ENCODE measurements at places on chromosomes 6 and 20.

GRCh38 chr6:123380257-123380656 is 256.5 kb downstream of the TRDN start:
- DNase-seq = no peak

GRCh38 chr20:58287638-58288037 is 21.9 kb upstream of the RAB22A start:
- DNase-seq = no peak

- no peak for DNase-seq
Observed at GRCh38 chr20:36784900-36785299, 11.3 kb upstream of the DSN1 start.

DNA sequence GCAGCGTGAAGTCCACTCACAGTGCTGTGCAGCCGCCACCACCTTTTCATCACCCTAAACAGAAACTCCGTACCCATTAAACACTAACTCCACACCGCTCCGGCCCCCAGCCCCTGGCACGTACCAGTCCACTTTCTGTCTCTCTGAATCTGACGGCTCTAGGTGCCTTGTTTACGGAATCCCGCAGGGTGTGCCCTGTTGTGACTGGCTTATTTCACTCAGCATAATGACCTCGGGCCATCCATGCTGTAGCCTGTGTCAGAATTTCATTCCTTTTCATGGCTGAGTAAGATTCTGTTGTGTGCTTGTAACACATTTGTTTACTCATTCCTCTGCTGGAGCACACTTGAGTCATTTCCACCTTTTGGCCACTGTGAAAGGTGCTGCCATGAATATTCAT is 18.0 kb downstream of the TCFL5 start:
- no peak for DNase-seq

- DNase-seq = no peak
Observed at GRCh38 chr6:155093430-155093829, 98.3 kb downstream of the TIAM2 start.
